Activated CD4-positive, alpha-beta memory T cell treated with anti-CD3 and anti-CD28 coated beads for 36 hours (primary cell): ENCODE measurements at places on chromosomes 1 and 21.

- no peak for DNase-seq
These were observed 2.3 kb upstream of the IVL start for GRCh38 chr1:152906023-152906565.

DNA sequence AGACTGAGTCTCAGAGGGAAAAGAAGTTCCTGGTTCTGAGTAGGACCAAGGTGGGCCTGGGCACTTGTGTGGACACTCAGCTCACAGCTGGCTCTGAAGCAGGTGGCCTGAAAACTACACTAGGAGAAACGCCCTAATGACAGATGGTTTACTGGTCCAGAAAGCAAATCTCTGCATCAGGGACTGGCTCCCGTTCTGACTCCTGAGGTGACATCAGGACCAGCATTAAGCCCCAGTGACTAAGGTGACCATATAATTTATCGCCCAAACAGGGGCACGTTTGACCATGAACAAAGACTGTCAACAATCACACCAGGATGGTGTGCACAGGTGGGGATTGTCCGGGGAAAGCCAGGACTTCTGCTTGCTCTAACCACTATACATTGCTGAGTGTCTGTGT, 12.2 kb upstream of the CD34 start:
- DNase-seq, result no peak

DNA sequence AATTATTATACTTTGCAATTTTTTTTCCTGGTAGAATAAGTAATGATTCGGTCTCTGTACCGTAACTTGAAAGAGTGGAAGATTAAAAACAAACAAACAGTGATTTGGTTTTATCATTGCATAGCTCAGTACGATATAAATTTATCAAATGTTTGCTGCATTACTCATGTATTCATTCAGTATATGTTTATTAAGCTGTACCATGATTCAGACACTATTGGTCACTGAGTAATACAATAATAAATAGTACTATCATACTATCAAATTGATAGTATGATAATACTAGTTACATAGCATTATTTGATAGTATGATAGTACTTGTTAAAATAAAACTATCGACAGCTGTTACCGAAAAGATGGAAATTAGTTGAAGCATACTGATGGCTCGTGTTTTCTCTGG, 12.1 kb downstream of the CENPF start:
- DNase-seq, result no peak

- no peak for DNase-seq
These were observed 38.5 kb upstream of the LDLRAP1 start for GRCh38 chr1:25504706-25505595.

GRCh38 chr1:230231774-230232145, 164.7 kb downstream of the GALNT2 start:
- peak; percentile 51 for DNase-seq

DNA sequence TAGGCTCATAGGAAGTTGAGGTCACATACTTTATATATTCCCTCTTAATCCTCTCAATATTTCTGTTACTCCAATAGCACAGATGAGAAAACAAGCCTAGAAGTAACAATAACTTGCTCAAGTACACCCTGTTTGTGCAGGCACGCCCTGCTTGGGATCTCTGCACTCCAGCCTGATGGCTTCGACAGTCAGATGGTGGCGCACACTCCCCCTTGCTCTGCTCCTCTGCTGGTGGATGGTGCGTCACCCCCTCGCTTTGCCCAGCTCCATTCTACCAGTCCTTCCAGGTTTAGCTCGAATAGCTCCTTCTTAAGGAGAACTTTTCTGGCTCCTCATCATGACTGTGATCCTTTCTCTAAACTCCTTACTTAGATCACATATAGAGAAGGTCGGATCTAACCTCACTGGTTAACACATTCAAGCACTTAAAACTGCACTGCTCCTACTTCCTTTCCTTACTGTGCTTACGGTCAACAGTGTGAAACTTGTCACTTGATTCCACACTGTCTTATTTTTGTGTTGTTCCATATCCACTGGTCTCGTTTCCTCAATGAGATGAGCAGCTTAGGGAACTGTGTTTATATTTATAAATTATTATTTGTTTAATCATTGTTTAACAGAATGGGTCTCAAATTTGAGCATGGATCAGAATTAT, 3.0 kb downstream of the TSPAN2 start:
- DNase-seq, result no peak

DNA sequence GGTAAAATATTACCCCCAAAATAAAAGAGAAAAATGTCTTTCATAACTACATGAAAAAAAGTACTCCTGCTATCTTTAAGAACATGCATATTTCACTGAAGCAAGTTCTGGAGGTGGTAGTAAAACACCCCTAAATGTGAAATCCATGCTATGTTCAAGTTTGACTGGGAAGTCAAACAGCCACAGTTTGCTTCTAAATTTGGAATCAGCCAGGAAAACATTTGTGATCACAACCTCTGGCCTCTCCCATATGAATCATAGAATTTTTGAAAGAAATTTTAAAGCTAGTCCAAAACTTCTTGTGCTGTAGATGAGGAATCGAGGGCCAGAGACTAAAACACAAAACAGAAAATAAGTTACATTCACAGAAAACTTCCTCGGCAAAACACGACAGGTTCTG, 6.6 kb downstream of the SORT1 start:
- DNase-seq, result no peak

- DNase-seq, result no peak
These were observed 27.8 kb upstream of the NFASC start for GRCh38 chr1:204842892-204843291.

DNA sequence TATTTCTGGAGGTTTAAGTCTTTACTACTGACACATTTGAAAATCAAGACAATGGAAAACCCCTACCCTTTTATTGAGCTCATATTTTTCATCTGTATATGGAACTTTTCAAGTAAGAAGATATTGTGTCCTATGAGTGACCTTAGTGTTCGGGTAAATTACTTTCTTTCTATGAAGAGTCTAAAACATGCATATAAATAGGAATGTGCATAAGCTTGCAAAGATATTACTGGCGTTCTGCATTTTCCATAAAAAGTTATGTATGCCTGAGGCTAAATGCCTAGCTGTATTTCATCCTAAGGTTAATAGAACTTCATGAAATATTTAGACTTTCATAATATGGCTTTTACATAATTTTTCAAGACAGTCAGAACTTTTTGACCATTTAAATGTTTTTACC, 495.8 kb upstream of the ADAMTS5 start:
- no peak for DNase-seq

DNA sequence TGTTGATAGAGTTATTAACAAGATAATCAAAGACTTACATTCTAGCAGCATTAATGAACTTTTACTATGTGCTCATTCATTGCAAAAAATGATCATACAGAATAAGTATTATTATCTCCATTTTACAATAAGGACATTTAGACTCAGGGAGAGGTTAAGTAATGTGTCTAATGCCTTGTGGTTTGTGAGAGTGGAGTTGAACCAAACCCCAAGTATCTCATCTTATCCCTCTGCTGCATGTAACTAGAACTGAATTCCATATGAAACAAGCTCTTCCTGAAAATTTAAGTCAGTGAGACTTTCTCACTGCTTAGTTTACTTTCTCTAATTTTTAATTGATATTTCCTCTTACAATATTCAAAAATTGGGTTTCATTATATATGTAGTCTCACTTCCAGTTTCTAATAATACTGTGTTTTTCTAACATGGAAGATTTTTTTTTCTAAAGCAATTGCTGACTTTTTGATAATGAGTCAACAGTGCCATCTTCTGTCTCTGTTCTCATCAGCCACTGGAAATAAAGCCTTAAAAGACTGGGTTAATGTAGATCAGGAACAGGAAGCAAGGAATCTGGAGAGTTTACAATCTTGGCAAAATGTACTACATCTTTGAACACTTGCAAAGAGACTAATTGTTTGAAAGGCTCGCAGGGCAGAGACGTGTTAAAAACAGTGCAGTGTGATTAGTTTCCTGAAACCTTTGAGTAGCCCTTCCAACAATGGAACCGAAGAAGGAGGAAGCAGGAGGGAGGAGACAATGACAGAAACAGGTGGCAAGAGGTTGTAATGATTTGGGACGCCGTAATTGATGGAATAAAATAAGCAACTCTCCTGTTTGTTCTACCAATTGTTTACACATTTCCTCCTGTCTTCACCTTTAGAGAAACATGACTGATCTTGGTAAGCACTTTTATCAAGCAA, 567.6 kb downstream of the MRPL39 start:
- DNase-seq, result no peak

DNA sequence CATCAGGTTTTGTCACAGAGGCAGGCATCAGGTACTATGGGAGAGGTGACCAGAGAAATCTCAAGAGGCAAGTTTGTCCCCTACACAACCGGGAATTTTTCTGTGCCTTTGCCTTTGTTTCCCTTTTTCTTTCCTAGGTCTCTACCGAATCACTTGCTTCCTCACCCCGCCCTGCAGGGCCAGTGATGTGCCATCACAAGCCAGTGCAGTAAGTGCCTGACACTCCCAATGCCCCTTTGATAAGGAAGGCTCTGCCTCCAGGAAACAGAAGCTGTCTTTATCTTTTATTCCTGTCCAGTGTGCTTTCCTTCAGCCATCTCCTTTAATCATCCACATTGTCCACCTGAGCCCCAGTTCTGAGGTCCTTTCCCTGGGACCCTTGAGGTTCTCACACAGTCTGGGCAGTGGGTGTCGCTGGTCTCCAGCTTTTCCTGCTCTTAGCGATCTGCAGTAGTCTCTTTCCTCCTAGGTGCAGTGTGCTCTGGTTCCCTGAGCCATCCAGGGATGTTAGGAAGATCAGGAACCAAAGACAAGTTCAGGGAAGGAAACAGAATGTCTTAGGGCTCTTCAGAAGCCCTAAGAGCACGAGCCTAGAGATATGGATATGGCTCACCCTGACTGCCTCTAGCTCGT, 36.6 kb downstream of the GJA5 start:
- peak; percentile 39 for DNase-seq

GRCh38 chr1:12409681-12410080, 179.9 kb downstream of the VPS13D start:
- DNase-seq, result no peak

DNA sequence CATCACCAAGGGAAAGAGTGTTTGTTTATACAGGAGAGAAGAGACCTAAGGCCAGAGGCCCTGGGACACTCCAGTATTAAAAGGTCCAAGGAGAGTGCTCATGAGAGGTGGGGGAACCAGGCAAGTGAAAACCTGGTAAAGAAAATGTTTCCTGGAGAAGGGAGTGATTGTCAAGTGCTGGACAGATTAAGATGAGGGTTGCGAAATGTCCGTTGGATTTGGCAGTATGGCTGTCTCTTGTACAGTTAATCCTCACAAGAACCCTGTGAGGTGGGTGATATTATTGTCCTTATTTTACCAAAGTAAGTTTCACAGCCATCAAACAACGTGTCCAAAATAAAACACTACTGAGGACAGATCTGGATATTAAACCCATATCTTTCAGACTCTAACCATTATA, 44.2 kb downstream of the RPAP2 start:
- no peak for DNase-seq

DNA sequence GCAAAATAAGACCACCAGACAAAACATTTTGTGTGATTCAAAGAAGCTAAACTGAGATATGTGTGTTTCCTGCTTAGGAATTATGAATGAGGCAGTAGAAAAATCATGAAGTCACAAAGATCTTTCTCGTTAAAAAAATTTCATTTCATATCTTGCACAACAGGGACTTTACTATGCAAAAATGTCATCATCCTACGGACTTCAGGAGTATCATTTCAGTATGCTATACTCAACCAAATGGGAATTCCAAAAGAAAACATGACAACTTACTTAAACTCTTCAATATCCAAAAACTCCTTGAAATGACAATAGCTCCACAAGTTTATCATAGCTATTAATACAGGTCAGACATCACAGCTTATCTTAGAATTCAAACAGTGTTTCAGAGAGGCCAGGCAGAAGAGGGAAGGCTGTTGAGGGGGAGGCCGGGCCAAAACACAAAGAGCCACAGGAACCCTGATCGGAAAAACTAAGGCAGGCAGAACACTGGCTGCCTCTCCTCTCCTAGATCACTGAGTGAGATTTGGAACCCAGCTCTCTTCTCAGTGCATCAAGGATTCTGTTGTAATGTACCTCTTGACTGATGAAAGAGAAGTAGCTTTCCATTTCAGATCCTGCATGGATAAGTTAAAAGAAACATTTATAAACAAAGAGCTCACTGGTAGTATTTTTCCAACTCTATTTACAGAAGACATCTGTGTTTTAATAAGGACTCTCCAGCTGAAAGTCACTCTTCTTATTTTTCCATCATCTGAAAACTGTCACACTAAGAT, 66.9 kb downstream of the TESK2 start:
- no peak for DNase-seq

DNA sequence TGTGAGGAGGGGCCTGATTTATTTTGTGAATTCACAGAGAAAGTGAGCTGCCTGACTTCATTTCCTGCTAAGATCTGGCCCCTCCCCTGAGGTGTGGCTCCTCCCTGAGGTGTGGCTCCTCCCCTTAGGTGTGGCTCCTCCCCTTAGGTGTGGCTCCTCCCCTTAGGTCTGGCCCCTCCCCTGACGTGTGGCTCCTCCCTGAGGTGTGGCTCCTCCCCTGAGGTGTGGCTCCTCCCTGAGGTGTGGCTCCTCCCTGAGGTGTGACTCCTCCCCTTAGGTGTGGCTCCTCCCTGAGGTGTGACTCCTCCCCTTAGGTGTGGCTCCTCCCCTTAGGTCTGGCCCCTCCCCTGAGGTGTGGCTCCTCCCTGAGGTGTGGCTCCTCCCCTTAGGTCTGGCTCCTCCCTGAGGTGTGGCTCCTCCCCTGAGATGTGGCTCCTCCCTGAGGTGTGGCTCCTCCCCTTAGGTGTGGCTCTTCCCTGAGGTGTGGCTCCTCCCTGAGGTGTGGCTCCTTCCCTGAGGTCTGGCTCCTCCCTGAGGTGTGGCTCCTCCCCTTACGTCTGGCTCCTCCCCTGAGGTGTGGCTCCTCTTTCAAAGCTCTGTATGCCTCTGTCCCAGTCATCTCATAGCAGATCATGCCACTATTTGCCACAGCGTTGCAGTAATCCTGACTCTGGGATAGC, 26.9 kb upstream of the LRRC3 start:
- peak; percentile 63 for DNase-seq

GRCh38 chr1:226552061-226552460, 3.5 kb downstream of the STUM start:
- no peak for DNase-seq

DNA sequence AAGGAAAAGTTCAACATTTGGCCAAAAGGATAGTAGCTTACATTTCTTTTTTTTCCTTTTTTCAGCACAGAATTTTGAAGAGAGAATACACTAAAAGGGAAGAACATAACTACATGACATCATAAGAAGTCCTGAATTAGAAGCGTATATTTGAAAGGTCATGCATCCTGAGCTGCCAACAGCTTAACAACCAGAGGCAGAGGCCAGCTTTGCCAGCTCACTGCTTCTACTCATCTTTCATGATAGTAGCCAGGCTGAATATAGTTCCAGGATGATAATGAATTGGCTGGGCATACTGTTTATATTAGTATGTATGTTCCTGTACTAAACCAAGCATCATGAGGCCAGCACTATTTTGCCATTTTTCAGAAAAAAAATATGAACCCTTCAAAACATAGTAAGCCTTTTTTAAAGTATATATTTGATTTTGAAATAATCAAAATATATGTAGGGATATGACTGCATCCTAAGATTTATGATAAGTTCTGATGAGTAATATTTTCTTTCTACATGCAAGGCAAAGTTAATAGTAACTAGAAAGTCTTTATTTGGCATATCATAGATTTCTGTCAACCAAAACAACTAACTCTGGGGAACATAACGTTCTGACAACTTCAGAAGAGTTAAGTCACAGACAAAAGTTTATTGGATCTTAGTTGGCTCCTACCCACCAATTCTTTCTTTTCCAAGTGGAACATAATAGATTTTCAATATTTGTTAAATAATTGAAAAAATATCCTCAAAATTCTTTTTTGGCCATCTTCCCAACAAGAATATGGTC, 123.2 kb downstream of the DPYD start:
- DNase-seq, result no peak
